ENCODE measurements at places on chromosomes 1 and 21.

GRCh38 chr1:19448491-19449439, 36.6 kb downstream of the CAPZB start:
- DNase-seq = no peak

- DNase-seq = no peak
These were observed 415.8 kb downstream of the SETD4 start for GRCh38 chr21:35644523-35644922.

DNA sequence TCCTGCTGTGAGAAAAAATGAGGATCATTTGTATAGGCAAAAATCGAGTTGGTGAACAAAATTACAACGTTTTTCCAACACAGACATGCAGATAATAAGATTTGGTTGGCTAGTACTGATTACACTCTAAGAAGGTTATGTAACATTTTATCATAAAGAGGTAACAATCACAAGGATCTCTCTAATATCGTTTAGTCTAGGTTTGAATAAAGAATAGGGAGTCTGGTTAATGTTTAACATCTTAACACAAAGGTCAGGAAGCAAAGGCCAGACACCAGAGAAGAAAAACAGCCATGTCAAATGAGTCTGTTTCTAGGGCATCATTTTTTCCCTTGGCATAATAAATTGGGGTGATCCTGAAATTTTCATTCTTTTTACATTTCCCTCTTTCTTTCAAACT, 207.4 kb upstream of the CHRM3 start:
- DNase-seq = no peak

DNA sequence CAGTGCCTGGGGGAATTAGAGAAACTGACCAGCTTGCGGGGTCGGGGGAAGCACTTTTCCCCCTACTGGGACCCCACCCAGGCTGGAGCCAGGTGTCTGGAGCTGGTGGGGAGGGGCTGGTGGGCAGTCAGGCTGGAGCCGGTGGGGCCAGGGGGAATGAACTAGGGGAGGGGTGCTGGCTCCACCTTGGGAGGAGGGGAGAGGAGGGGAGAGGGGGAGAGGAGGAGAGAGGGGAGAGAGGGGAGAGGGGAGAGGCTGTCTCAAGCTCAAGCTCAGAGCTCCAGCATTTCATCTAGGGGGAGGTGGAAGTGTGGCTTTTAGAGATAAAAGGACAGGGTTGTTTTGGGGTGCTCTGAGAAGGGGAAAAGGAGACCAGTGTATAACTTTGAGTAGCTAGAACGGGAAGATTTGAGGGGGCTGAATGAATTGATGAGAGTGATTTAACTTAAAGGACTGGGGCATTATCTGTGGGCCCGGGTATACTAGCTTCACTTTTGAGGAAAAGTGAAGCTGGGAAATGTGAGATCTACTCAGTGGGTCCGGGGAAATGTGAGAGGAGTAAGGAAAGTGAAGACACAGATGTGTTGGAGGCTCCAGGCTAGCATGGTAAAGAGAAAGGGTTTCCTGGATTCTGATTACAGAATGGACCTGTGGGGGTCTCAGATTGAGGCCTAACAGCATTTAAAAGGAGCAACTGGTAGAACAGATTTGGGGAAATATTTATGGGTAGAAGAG, 2.8 kb downstream of the EFNA1 start:
- DNase-seq = no peak

- no peak for DNase-seq
These were observed 739.3 kb downstream of the LTN1 start for GRCh38 chr21:28253338-28253737.

GRCh38 chr1:164675342-164675904, 116.4 kb downstream of the PBX1 start:
- DNase-seq = no peak

GRCh38 chr1:47420547-47420946, 4.5 kb downstream of the FOXE3 start:
- no peak for DNase-seq

DNA sequence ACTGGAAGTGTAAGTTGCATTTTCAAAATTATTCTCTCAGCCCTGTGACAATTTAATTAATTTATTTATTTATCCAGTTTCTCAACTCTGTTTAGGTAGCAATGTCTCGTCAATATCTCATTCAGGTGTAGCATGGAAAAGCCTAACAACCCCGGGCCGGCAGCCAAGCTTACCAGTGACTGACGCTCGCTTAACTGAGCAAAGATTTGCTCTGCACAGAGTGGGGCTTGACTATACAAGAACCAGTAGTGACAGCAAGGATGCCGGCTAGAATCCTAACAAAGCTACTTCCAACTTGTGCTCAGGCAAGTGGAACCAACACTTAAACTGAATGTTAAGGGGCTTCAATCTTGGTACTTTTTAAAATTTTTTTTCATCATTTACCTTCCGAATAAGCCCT, 80.9 kb upstream of the ESRRG start:
- DNase-seq = no peak

DNA sequence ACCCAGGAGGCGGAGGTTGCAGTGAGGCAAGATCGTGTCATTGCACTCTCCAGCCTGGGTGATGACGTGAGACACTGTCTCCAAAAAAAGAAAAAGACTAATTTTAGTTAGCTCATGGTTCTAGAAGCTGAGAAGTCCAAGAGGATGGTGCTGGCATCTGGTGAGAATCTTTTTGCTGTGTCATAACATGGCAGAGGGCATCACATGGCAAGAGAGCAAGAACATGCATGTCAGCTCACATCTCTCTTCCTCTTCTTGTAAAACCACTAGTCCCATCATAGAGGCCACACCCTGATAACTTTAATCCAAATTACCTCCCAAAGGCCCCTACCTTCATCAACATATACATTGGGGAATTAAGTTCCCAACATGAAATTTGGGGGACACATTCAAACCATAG, 13.8 kb upstream of the CNN3 start:
- DNase-seq = no peak

- no peak for DNase-seq
These were observed 104.2 kb upstream of the ADGRL4 start for GRCh38 chr1:79110749-79111148.

- DNase-seq = no peak
These were observed 34.0 kb downstream of the MTR start for GRCh38 chr1:236829085-236829484.

GRCh38 chr1:117673405-117673804, 67.6 kb downstream of the TENT5C start:
- DNase-seq = no peak

- DNase-seq = no peak
These were observed 4.3 kb upstream of the S100A9 start for GRCh38 chr1:153353226-153353947.

- no peak for DNase-seq
These were observed 24.7 kb upstream of the LAMC2 start for GRCh38 chr1:183161391-183161790.

- DNase-seq = no peak
These were observed 25.9 kb downstream of the SLC27A3 start for GRCh38 chr1:153801028-153801625.

GRCh38 chr1:76330991-76331603, 256.6 kb downstream of the ST6GALNAC3 start:
- peak; percentile 21 for DNase-seq

DNA sequence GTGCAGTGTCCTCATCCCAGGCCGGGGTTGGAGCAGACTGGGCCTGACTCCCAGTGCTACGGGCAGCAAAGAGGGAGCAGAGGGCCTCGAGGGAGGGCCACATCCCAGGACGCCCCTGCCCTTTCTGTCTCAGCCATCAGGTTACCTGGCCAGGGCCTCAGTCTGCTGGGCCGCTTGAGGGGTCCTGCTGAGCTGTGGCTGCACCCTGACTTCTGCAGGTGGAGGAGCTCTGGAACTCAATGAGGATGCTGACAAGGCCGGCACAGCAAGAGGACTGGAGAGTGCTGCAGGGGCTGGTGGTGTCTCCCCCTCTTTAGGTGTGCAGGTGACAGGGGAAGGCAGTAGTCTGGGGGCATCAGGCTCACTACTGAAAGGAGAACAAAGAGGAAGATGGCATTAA, 3.3 kb downstream of the ZNF692 start:
- DNase-seq = no peak

DNA sequence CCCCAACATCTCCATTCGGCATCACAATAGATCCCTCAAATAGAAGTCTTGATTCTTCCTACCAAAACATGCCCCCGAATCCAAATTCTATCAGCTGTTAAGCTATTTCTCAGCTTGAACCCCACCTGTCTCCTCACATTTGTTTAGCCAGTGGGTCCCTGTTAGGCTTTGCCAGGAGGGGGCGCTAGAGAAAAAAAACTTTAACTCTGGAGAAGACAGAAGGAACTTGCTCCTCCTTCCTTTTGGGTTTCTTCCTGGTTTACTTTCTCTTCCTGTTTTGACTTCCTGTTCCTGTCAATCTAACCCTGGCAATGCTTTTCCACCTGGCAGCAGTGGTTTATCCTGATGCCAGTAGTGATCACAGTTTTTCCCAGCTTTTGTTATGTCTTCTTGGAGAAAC, 95.6 kb upstream of the KCNK1 start:
- no peak for DNase-seq

- DNase-seq = peak; percentile 29
These were observed 6.3 kb downstream of the HPCA start for GRCh38 chr1:32892368-32893197.

DNA sequence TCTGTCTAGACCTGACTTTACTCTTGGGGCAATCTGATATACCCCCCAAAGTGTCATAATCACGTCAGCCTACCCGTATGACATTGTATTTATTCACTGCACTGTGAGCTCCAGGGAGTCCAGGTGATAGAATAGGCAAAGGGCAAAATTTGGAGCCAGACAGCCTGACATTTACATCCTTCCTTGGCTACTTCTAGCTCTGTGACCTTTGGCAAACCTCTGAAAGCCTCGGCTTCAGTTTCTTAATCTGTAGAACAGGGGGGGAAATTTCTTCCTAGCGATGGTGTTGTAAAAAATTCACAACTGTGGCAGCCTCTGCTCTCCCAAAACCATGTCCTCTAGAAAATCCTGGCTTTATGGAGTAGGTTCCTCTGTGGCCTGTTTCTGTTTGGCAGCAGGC, 240.9 kb downstream of the KIF26B start:
- DNase-seq = no peak

GRCh38 chr1:7250597-7251453, 465.6 kb downstream of the CAMTA1 start:
- DNase-seq = no peak

DNA sequence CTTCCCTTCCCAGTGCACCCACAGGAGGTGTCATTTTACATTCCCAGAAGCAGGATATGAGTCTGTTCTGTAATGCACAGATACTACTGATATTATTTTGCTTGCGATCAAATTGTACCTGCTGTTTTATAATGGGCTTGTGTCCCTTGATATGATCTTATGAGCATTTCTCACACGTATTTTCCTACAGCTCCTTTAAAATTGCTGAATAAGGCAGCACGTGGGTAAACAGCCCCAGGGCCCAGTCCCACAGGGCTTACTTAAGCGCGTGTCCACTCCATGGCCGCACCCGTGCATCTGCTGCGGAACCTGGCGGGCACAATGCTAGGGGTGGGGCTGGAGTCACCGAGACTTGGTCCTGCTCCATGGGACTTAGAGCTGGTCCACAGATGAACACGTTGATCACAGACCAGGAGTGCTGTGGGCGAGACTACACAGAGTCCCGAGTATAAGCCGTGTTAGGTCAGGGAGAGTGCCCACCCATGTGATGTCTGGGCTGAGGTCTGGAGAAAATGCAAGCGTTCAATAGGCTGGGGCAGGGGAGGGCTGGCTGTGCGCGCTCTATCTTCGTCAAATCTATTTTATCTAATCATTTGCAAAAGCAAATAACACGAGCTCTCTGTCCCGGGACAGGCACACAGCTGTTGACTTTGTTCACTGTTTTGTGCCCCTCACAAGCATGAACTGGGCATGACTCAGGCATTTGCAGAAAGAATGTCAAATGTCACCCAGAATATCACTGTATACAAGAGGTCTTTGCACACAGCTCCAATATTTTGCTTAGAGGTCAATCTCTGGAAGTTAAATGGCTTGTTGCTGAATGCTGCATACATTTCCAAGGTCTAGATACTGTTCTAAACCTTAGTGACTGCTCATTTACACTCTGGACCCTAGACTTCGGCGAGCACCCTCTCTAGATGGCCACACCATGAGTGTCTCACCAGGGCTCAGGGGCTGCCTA, 119.3 kb downstream of the CRYAA start:
- no peak for DNase-seq

- peak; percentile 40 for DNase-seq
These were observed 4.9 kb upstream of the ATXN7L2 start for GRCh38 chr1:109478806-109479205.

DNA sequence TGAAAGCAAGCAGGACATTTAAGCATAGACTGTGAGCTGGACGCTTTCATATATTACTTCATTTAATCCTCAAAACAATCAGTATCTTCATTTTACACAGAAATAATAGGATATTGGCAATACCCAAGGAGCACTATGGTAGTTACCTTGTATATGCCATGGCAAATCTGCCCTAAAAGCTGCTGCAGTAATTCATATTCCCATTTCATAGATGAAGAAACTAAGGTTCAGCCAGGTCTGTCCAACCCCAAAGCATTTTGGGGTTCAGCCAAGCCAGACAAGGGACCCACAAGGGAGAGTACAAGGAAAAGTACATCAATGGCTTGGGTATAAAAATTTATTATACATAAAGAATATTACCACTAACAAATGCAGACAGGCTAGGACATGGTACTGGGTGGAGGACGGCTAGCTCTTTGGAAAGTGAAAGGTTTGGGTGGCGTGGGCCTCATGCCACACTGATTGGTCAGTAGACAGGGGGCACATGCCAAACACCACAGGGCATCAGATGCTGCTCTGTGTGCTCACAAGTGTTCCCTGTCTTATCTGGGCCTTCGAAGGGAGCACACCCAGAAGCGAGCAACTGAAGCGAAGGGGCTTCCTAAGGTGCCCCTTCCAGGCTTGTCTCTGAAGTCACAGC, 23.9 kb upstream of the PTAFR start:
- no peak for DNase-seq

- DNase-seq = no peak
These were observed 24.0 kb upstream of the AIM2 start for GRCh38 chr1:159100589-159100988.

DNA sequence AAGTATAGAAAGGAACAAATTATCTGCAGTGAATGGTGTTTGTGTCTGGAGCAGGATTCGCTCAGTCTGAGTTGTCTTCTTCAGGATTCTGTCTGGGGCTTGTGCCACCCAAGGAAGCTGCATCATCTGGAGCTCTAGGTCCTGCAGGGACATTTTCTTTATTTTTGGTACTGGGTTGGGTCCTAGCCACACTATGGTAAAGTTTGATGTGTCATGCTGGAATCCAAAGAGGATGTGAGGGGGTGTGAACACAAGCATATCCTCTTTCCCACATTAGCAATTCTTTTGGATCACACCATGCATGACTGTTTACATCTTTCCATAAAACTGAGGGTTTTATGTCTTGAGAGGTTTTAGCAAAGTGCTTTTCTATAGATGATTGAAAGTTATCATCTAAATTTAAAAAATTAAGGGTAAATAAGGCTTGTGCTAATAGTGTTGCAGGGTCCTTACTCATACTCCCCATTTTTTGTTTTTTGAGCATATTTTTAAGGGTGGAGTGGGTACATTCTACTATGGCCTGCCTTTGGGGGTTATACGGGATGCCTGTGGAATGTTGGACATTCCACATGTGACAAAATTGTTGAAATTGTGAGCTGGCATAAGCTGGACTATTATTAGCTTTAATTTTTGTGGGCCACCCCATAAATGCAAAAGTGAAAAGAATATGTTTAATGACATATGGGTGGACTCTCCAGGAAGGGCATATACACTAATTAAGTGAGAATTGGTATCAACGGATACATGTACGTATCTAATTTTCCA, 152.0 kb upstream of the HMCN1 start:
- no peak for DNase-seq

GRCh38 chr1:78101514-78101913, 55.7 kb downstream of the GIPC2 start:
- DNase-seq = no peak
